HFFc6 (cell line): ENCODE measurements at places on chromosomes 6 and 20.

DNA sequence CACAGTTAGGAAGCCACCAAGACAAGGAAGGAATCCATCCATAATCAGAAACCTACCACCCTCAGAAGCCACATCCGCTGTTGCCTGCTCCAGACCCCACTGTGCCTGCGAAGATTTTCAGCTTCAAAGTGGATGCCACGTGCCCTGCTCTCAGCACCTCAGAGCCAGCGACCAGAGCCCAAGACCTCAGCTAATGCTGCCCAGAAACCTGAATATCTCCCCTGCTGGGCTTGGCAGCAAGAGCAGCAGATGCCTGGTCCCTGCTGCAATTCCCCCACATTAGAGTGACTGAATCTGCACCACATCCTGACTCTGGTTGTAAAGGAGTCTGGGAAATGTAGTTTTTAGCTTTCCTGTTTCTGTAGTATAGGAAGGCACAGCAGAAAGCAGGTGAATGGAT is 10.7 kb upstream of the ULBP3 start:
- DNase-seq: no peak

GRCh38 chr6:30264743-30265142 is 51.5 kb upstream of the TRIM26 start:
- peak; percentile 20 for DNase-seq

GRCh38 chr6:15598273-15598798 is 64.5 kb downstream of the DTNBP1 start:
- DNase-seq: no peak

DNA sequence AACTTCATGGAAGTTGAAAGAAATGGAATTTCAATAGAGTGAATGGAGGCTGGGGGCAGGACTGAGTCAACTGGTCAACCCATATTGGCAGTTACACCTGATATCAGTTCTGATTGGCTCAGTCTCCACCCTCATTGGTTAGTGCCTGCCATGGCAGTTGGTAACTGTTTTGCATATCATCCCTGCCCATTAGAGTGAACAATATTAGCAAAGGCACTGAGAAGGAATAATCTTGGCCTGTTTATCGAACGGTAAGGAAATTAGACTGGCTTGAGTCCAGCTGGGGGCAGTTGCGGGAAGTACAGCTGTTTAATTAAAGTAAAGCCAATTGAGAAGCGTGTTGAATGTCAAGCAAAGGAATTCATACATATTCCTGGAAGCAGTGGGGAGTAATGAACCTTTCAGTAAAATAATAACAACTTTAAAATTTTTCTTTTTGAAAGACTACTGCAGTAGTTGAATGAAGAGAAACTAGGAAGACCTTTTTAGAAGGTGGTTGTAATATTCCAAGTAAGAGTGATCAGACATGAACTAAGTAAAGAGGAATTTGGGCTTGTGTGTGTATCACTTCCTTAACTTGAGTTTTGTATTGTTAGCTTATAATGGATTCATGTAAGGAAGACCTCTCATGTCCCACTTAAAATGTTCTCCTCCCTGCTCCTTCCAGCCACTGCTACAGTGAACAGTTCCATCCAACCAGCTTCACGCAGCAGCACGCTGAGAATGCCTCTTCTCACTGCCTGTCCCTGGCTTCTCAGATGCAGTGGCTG is 17.2 kb upstream of the FAM50B start:
- DNase-seq: no peak

DNA sequence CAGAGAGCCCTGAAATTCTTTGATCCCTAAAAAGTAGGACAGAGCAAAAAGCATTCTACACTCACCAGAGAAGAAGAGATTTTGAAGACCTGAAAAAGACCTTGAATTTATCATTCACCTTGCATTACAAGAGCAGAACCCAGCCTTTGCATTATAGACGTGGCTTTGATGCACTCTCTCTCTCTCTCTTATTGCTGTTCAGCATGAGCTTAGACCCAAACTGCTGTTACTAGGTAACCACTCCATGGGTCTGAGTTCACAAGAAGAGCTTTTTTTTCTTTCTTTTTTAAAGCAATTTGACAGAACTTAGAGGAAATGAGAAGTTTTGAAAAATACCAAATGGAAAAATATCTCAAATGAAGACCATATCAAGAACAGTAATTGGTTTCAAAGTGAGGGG is 44.4 kb downstream of the COL9A1 start:
- DNase-seq: no peak

- DNase-seq: no peak
Measured at GRCh38 chr6:92700411-92700810, 718.9 kb downstream of the EPHA7 start.

DNA sequence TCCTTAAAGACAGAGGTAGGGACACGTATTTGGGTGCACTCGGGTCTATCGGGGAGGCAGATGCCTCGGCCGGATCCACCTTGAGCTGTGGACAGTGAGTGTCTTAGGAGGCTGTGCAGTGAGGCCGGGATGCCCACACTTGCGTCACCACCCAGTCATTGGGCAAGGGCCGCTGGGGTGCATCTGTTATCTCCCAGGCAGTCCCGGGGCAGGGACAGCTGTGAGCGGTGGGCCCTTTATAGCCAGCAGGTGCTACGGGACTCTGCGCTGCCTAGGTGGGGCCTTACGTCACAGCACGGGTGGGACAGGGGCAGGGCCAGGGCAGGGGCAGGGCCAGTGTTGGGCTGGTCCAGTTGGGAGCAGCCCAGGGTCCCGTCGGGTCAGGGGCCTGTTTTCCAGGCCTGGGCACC is 689 bp upstream of the COL20A1 start:
- DNase-seq: no peak

- no peak for DNase-seq
Measured at GRCh38 chr20:24577271-24577909, 108.0 kb downstream of the SYNDIG1 start.

- DNase-seq: no peak
Measured at GRCh38 chr6:79427721-79428120, 109.5 kb downstream of the LCA5 start.

- DNase-seq: no peak
Measured at GRCh38 chr6:33607126-33607783, 13.9 kb upstream of the ITPR3 start.

GRCh38 chr20:26276554-26277210 is 580.0 kb upstream of the ZNF337 start:
- DNase-seq: no peak

DNA sequence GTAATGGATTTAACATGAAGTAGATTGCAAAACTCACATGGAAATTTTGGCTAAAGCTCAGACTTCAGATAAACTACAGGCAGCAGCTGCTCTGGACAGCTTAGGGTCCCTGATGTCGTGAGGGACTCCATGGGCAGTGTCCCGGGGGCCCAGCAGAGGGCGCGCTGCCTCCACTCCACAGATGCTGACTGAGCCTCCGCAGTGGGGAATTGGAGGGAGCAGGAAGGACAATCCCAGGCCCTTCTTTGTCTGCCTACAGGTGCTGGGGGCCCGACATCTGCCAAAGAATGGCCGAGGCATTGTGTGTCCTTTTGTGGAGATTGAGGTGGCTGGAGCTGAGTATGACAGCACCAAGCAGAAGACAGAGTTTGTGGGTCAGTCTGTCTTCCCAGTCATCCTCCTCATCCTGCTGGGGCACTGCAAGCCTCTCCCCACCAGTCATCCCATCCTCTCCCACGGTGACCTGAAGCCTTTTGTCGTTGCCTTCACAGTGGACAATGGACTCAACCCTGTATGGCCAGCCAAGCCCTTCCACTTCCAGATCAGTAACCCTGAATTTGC is 35.9 kb downstream of the PLCG1 start:
- DNase-seq: peak; percentile 54

DNA sequence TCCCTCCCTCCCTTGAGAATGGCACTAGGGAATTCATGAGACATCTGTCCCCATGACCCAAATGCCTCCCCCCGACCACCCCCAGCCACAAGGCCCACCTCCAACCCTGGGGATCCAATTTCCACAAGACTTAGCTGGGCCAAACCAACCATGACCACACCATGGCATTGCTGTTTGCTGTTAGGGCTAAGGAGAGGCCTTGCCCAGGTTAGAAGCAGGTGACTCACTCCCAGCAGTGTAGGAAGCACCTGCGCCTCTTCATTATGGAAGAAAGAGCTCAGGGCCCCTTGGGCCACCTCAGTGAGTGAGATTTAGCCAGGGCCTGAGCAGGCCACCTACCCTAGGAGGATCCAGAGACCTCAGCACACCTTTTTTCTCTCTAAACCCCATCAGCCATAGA is 337.9 kb downstream of the TAF4 start:
- no peak for DNase-seq

- DNase-seq: peak; percentile 13
Measured at GRCh38 chr6:163764565-163764964, 350.0 kb downstream of the QKI start.

GRCh38 chr20:50215101-50215690 is 24.6 kb downstream of the CEBPB start:
- DNase-seq: peak; percentile 58

DNA sequence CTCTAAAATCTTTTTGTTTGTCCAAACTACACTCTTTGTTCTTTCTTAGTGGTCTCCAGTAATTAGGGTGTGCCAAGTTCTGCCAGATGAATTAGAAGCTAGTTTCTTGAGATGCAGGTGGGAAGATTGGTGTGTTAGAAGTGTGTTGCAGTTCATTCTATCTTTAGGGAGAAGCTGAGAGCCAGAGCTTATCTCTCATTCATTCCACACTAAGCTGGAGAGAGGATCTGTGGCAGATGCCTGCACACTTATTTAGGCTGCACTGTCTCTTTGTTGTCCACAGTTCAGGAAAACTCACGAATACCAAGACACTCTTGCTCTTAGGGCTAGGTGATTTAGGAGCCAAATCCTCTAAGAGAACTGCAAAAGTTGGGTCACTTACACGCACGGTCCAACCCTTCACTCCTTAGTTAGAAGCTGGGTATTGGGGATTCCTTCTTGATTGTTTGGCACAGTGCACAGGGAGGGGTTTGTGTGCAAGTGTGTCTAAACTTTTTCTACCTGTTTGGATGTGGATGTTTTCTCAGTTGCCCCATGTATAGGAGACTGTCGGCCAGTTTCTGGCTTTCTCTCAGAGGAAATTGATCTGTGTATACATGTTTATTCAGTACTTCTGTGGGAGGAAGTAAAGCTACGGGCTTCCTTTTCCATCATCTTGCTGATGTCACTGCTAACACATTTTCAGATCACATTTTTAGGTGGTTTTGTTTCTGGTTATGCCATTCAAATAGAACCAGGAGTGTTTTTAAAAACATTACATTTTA is 49.5 kb downstream of the SMAP1 start:
- no peak for DNase-seq

- DNase-seq: no peak
Measured at GRCh38 chr6:71887006-71887743, 825 bp downstream of the RIMS1 start.

DNA sequence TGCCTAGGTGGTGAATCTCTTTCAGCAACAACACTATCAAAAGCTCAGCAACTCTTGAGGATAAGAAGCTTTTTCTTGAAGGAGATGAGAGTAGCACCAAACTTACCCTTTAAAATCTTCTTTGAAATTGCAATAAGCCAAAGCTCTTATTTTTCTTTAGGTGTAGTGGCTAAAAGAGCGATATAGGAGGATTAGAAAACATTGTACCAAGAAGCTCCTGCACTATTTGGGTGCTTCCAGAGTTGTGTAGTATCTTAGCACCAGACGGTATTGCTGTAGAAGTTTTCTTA is 1.2 kb downstream of the FUT9 start:
- no peak for DNase-seq

- no peak for DNase-seq
Measured at GRCh38 chr6:43980004-43980795, 147.1 kb downstream of the MRPL14 start.

- no peak for DNase-seq
Measured at GRCh38 chr6:165649166-165650137, 13.6 kb downstream of the PDE10A start.

- DNase-seq: peak; percentile 61
Measured at GRCh38 chr6:151387175-151387970, 4.0 kb downstream of the ZBTB2 start.

GRCh38 chr6:18088419-18089296 is 33.8 kb downstream of the NHLRC1 start:
- DNase-seq: no peak

DNA sequence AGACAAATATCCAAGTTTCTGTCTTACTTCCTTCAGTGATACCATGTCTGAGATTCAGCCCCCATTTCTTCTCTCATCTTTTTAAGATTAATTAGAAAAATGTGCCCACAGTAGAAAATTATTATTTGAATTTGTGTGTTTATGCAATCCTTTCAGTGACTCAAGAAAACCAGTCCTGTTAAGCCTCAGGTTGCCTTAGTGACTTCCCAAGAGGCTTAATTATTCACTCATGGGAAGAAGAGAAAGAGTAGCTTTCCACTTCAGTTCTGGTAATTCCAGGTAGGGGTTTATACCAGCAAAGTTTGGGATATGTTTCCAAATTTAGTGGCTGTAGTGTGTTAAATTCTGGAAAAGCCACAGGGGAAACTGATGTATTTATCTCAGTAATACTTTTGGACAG is 149.1 kb downstream of the RIMS1 start:
- DNase-seq: no peak

GRCh38 chr6:2433266-2433665 is 187.9 kb upstream of the GMDS start:
- DNase-seq: no peak

DNA sequence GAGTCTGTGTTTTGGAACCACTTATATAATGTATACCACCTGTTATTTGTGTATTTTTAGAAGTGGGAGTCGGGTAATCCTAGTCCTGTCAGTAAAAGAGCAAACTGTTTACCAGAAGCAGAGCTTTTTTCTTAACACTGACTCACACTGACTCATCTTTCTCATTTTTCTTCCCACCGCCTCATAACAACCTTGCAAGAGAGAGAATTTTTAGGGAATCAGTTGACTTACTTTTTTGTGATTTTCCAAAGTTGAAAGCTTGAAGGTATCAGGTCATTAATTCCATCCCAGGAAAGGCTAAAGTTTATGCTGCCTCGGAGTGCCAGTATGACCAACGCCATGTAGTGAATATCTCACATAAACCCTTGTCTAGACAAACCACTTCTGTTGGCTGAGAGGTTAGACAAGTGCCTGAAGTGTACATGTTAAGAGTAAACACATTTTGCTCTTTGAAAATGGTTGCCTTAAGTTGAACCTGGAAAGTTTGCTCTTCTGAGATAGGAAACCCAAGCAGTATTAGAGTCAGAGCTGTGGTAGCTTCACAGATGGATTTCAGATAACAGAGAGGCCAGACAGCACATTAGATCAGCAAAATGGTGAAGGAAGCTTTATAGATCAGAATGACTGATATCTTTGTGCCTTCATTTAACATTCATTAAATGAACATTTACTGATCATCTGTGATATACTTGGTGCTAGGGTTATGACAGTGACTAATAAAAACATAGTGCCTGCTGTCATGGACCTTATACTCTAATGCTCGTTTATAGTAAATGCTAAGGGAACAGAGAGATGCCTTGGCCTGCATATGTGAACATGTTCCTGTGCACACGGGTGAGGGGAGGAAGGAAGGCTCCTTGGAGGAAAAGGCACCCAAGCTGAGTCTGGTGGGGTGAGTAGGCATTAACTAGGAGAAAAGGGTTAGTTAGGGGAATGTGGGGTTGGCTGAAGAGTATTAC is 29.1 kb upstream of the PKIG start:
- DNase-seq: peak; percentile 74

GRCh38 chr6:151004383-151005024 is 139.0 kb downstream of the MTHFD1L start:
- peak; percentile 76 for DNase-seq

- no peak for DNase-seq
Measured at GRCh38 chr6:157675831-157676230, 147.2 kb upstream of the SNX9 start.

GRCh38 chr6:14500809-14501208 is 383.2 kb downstream of the CD83 start:
- DNase-seq: no peak

GRCh38 chr6:84399003-84399402 is 171.6 kb upstream of the CEP162 start:
- no peak for DNase-seq

- DNase-seq: peak; percentile 96
Measured at GRCh38 chr6:149031859-149032598, 285.2 kb downstream of the UST start.
